ENCODE measurements at places on chromosomes 3 and 15.

DNA sequence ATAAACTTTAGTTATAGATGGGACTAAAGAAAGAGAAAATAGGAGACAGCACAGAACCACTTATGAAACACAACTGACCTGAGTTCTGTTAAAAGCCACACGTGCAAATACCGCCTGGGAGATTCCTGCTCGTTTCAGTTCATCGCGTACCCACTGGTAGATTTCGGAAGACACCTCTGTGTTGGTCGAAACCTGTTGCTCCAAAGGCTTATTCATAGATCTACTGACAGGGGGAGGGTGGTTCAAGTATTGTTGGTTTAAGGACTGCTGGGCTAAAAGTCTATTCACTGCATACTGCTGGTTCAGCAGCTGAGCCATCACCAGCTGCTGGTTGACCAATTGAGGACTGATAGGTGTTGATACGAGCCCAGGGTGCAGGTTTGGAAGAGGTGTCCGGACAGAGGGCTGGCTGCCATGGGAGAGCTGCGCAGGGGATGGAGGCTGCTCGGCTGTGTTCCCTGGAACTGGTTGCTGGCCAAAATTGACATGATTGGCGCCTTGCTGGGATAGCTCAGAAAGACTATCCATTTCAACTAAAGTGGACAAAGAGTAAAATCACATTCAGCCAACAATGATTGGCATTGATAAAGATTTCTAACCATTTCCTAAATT is 30.6 kb downstream of the SATB1 start:
- no peak for DNase-seq

GRCh38 chr3:13873818-13874217 is 6.1 kb downstream of the WNT7A start:
- no peak for DNase-seq

- no peak for DNase-seq
Observed at GRCh38 chr3:193991666-193992424, 144.1 kb upstream of the HES1 start.

- peak; percentile 22 for DNase-seq
Observed at GRCh38 chr15:55587321-55588069, 650 bp downstream of the PYGO1 start.

- DNase-seq: no peak
Observed at GRCh38 chr3:7875925-7876324, 625.7 kb upstream of the LMCD1 start.

DNA sequence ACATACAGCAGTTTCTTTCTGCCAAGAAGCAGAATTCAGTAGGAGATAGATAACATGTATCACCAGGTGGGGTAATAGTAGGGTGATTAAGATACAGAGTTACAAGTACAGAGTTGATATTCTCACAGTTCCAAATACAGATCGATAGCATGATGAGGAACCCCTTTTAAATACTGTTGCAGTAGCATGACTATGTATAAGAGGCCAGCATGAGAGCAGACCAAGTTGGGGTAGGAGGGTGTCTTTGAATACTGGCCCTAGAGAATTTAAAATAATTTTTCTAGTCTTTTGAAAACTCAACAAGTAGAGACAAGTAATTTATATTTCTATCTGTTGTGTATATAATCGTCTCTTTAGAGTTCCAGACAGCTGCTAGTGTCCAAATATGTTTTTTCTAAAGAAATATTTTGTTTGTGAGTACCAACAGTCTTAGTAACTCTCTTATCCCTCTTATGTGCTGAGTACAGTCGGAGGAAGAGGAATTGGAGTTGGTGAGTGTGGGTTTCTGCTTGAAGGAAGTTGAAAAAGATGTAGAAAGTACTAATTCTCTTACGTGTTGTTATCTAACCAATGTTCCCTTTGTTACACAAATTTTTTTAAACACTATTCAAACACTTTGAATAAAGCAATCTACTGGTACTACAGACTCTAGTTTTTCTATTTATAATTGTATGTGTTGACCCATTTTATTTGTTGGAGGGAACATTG is 30.2 kb downstream of the LYSMD4 start:
- DNase-seq: no peak

DNA sequence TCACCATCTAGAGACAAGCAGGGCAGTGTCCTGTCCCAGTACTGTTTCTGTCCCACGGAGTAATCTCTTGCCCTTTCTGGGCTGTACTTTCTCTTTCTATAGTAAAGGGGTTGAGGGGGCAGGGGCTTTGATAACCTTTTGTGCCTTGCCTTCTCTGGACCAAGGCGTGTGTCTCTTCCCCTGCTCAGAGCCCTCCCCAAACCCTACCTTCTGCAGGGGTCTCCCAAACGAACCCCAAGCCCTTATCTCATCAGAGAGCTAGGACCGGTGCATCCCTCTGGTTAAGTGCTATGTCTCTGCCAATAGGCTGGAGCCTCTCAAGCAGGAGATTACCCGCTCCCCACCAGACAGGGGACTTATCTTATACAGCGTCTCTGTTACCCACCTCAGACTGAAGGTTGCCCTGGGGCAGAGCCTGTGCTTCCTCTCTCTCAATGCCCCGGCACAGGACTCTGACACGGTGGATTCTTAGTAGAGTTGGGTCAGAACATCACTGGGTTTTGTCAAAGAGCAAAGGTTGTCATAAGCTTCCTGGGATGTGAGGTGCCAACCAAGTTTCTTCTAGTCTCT is 2.9 kb downstream of the PLEKHO2 start:
- DNase-seq: no peak

- DNase-seq: no peak
Observed at GRCh38 chr15:31004220-31004733, 12.8 kb upstream of the MTMR10 start.

DNA sequence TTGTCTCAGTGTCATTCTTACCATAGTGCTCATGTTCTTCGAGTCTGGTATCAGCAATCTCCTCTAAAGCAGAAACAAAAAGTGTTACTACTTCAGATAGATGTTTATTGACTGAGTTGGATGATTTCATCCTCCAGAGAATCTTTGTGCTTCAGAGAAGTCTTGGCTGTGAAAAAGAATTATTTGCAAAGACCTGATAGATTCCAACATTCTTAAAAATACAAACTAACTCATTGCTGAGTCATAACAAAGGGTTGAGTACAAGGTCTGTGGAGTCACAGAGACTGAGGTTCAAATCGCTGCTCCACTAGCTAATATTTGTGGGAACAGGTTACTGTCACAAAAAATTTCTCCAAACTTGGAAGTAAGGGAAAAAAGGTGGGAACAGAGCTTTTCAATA is 9.0 kb upstream of the STRIT1 start:
- DNase-seq: no peak

DNA sequence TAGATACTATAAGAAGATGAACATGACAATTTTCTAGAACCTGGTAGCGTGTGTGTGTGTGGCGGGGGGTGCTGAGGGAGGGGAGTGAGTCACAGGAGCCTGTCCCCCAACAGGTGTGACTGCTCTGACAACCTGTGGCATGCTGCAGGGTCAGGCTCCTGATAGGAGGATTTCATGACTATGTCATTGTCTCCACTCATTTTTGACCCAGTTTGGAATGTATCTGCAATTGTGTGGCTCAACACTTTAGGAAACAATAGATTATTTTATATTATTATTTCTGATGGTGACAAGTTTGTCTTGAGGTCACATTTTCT is 9.3 kb upstream of the VILL start:
- no peak for DNase-seq

- DNase-seq: no peak
Observed at GRCh38 chr3:53140847-53141845, 10.9 kb upstream of the RFT1 start.

- DNase-seq: peak; percentile 43
Observed at GRCh38 chr3:127775398-127776109, 46.8 kb downstream of the MGLL start.

DNA sequence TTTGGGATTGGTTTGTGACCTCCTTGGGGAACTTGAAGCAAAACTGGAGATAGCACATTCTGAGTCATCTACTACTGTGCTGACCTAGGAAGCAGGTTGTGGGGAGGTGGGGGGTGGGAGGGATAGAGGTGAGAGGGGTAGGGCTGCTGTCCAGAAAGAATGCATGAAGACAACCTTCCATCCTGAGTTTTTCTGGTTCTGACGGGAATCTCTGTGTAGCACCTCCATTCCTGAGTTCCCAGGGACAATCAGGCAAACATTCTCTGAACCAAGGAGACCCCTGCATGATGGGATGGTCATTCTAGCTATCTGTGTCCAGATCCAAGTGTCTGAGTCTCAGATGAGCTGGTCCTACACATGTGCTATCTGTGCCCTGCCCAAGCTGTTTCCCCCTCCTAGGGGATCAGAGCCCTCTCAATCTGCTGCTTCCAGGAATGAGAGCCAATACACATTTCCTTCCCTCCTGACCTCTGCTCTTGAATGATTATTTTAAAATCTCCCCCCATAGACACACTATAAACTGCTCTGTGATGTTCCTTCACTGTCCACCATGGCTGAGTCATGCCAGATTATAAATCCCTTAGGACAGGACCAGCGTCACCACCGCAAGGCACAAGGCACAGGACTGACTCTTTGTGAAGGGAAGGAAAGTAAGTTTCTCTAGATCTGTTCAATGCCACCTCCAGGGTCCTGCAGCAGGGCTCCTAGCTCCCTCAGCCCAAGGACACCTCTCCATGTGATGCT is 2.2 kb upstream of the CD276 start:
- DNase-seq: no peak

- no peak for DNase-seq
Observed at GRCh38 chr3:197670361-197670760, 66.3 kb downstream of the RUBCN start.

DNA sequence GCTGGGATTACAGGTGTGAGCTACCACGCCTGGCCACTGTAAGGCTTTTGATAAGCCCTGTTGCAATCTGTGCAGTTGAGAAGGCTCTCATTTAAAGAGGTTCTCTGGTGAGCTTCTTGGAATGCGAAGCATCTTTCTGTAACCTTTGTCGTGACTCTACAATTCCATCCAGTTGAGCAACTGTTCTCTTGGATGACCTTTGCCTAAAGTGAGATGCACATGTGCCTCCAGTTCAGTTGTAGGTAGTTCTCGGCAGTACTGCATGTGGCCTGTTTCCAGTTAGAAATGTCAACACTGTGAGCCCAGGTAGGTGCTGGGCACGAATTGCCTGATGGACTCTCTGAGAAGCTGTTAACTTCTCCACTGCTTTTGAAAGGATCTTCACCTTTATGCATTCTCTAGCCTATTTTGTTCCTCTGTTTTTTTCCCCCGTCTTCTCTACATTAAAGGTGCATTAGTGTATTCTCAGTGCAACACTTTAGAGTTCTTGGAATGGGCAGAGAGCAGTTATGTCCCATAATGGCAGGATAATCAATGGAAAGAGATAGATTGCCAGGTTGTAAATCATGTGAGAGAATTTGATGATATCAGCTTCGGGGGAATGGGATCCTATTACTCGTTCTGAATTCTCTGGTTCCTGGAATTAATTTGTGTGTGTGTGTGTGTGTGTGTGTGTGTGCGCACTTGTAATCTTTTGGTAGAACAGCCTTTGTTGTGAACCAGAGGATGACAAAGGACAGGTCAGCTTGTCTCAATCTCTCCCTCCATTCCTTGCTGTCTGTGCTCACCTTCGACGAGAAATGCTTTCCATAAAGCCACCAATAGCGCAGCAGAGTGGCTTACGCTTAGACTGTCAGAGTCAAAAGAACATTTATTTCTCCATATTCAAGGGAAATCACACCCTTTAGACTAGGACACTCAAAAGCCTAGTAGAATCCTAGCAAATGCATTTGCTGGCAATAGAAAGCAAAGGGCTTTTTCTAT is 51.1 kb downstream of the PTPRG start:
- DNase-seq: no peak

DNA sequence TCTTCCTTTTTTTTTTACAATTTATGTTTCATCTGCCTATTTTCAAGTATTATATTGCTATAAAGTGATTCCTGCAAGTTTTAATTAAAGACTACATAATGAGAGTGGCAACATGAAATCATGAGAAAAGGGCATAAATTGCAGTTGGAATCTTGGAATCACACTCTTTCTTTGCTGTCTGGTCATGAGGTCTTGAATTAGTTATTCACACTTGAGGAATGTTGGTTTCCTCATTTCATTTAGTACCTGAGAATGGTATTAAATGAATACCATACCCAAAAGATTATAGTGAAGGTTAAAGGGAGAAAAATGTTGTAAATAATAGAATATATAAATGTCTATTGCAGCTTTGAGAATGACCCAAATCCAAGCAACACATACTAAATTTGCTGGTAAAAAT is 25.8 kb upstream of the CNTN3 start:
- DNase-seq: no peak

GRCh38 chr3:194348354-194348753 is 2.8 kb downstream of the CPN2 start:
- no peak for DNase-seq

DNA sequence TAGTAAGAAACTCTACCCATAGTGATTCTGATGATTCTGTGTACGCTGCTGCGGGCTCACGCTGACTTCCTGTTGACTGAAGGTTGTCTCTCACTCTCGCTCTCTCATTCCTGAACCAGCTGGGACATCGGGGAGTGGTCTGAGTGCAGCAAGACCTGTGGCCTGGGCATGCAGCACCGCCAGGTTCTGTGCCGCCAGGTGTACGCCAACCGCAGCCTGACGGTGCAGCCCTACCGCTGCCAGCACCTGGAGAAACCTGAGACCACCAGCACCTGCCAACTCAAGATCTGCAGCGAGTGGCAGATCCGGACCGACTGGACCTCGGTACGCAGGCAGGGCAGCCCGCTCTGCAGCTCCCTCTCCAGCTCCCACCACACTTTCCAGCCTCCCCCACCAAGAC is 63.6 kb upstream of the NR2E3 start:
- no peak for DNase-seq

- no peak for DNase-seq
Observed at GRCh38 chr3:134928392-134928791, 133.3 kb downstream of the EPHB1 start.

GRCh38 chr3:27533718-27534573 is 49.8 kb upstream of the SLC4A7 start:
- DNase-seq: no peak

GRCh38 chr3:149726716-149727407 is 25.4 kb downstream of the COMMD2 start:
- no peak for DNase-seq

DNA sequence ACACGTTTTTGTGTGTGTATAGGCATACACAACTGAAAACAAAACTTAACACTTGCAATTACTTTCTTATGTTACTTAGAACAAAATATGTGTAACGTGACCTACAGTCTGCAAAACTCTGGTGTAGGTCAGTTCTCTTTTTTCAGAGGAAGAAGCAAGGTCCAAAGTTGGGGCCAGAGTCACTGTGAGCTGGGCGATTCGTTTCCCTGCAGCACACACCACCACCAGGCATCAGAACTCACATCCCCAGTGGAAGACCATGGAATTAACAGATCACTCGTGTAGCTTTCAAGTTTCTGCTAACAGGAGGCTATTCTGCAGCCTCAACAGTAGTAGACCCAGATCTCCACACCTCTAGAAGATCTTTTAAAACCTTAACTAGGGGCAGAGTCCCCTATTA is 25.8 kb downstream of the ANP32A start:
- no peak for DNase-seq

- DNase-seq: no peak
Observed at GRCh38 chr15:62888623-62889022, 153.9 kb upstream of the TPM1 start.

DNA sequence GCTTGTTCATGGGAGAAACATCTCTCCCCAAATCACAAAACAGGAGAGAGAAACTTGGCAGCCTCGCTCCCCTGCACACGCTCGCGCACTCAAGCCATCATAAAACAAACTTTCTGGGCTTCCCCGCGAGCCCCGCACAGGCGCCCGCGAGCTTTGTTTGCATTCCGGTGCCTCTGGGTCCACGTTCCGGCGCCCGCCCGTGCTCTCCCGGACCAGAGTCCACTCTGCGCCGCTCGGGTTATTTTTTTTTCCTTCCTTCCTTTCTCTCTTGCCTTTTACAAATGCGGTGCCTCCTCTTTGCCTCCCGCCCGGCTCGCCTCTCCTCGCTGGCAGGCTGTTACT is 363 bp downstream of the MAGI1 start:
- DNase-seq: no peak

- DNase-seq: no peak
Observed at GRCh38 chr3:38657369-38657768, 7.9 kb upstream of the SCN5A start.
